ENCODE measurements at places on chromosomes 6 and 20.
A peak's percentile ranks its signal among the peaks of the same experiment; 100 is the strongest.

DNA sequence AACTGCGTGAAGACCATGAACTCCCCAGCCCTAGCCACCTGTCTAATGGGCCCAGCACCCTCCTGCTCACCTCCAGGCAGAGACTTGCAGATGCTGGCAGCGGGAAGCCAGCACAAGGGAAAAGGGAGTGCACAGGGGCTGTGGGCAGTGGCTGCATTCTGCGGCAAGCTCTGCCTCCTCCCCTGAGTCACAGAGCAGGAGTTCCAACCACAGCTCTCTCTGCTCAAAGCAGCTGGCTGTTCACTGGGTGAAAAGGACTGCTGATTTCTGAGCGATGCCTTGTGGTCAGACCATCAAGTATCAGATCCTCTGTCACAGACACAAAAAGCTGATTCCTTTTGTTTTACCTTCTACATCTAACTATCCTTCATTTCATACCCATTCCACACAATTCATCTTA, 10.5 kb downstream of the NKX2-2 start:
- no peak for DNase-seq

DNA sequence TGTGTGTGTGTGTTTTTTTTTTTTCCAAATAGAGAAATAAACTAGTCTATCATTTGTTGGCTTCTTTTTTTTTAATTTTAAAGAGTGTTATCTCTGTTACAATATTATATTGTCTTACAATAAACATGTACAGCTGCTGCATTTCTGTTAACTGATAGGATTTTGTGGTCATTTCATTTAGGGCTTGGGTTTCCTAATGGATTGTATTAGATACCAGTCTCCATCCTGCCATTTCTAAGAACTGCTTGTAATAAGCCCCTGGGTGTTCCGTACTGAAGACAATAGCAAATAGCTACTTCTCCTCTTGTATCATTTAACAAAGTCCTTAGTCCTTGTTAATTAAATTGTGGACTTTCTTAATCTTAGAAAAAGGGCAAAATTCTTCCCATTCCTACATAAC, 45.7 kb downstream of the SOBP start:
- no peak for DNase-seq

- no peak for DNase-seq
These were observed 184.6 kb downstream of the QKI start for GRCh38 chr6:163599136-163599535.

DNA sequence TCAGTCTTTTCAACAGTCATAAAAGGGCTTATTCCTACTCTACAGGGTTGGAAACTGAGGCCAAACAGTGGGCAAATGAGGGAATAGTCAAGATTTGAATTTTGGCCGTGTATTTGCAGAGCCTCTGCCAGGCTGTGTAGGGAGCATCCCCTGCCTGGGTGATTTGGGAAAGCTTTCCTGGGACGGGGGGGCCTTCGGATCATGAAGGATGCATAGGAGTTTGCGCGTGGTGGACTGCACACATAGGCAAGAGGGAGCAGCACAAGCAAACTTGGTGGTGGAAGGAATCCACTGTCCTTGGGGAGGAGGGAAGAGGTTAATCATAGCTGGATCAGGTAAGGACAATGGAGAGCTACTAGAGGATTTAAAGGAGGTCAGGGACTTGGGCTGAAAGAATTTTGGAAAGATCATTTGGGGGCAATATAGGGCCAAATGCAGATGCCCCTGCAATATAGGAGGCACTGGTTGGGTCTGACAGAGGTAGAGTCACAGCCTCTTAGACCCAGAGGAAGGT, 2.5 kb downstream of the PTPRA start:
- DNase-seq, result no peak

DNA sequence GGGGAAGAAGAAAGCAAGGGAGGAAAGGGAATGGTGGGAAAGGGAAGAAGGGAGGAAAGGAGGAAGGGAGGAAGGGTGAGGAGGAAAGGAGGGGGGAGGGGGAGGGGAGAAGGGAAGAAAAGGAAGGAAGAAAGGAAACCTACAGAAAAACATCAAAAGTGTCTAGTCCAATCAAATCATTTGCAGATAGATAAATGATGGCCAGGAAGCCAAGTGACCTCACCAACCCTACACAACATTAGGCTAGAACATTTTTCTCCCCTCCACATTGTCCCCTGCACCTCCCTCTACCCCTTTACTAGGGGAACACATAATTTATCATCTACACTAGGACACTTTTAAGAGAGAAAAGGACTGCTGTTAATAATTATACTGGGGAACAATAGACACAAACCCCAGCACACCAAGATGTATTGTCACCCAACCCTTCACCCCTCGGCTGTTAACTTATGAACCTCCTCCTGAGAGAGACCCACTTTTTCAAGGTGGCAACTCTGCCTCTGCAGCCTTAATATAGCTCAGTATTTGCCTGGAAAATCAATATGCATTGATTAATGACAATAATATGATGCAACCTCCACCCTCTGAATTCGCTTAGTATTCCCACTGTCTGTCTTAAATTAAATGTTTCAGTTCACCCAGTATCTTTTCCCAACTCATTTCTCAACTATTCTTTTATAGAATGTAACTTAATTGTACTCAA, 231.2 kb downstream of the PTPRT start:
- no peak for DNase-seq

- no peak for DNase-seq
These were observed 136.1 kb downstream of the TFAP2A start for GRCh38 chr6:10278746-10279145.

DNA sequence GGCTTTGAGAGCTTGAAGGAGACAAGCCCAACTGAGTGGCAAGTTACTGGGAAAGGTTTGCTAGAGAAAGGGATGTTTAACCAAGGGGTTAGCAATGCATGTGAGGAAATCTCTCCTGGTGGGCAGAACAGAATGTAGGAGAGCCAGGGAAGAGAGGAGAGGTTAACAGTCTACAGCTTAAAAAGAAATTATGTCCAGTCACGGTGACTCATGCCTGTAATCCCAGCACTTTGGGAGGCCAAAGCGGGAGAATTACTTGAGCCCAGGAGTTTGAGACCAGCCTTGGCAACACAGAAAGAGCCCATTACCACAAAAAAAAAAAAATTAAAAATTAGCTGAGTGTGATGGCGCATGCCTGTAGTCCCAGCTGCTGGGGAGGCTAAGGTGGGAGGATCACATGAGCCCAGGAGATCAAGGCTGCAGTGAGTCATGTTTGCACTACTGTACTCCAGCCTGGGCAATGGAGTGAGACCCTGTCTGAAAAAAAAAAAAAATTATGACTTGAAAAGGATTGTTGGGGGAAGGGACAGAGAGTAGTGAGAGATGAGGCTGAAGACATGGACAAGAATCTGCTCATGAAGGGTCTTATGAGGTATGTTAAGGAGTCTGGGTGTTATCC, 264.9 kb downstream of the TBC1D7 start:
- DNase-seq, result no peak

DNA sequence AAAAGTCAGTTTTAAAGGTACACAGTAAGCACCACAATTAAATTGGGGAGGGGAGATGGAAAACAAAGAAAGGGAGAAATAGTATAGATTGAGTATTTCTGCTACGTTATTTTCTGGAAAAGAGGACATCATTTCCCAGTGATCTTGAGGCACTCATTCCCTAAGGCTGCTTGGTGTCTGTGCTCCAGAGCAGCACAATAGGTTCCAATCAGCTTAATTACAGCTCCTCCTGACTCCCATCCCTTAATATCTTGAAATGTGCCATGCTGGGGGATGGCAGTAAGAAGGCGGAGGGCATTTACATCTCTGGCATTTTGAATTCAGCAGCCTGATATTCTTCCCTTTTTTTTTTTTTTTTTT, 39.5 kb upstream of the BEND3 start:
- DNase-seq, result no peak

- peak; percentile 73 for DNase-seq
These were observed 29.0 kb upstream of the TBPL1 start for GRCh38 chr6:133923938-133924593.

DNA sequence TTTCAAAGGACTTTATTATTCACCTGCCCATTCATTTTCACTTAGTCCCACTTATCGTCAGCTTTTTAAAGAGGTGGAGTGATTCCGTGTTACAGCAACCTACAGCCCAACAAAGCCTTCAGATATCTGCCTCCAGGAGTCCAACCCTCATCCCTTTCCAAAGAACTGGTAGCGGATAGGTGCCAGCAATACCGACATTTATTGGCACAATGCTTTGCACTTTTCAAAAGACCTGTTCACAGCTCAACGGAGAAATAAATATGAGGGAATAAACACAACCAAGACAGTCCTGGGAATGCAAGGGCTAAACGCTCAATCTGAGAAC, 819 bp upstream of the MTRF1L start:
- no peak for DNase-seq

DNA sequence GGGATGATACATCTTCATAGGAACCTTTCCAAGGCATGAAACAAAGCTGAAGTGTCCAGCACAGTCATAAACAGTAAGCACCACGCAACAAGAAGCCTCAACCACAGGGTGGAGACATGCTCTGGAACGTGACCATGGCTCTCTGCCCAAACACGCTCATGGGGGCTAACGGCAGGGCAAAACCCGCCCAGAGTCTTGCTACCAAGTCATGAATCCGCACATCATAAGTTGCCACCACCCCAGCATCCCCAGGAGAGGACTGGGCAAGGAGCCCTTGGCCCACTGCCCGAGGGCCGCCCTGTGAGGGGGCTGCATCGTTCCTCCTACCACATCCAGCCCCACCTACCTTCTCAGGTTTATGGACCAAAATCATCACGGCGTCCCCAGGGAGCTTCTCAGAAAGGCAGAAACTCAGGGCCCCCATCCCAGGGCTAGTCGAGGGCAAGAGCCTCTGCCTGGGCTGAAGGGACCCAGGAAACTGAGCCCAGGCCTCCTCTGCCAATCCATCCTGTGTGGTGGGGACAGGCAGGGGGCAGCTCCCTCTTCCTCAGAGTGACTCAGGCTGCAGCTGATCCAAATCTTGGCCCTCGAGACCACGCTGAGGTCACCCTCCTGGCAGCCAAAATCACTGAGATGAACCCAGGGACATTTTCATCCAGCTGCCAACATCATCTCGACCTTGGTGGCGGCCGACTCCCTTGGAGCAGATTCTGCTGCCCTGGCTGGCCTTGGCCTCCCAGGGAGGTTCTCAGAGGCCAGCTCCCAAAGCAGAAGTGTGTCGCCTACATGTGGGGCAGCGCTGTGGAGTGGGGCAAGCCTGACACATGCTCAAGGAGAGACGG, 42.6 kb downstream of the BMP7 start:
- no peak for DNase-seq

DNA sequence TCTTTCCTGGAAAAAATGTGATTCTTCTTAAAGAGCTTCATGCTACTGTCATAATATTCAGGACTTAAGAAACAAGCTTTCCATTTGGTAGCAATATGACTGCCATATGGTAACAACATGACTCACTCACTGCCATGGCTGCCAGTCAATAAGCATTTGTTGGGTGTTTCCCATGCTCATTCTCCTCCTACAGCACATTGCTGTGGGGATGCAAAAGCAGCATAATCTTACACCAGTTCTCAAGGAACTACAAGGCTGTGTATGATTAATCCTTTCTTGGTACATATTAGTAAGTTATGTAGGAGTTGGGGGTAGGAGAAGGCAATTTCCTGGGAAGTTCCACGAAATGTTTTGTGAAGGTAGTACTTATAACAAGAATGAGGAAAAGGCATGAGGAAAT, 76.7 kb downstream of the CEP162 start:
- no peak for DNase-seq

GRCh38 chr6:75775219-75775618, 26.2 kb downstream of the MYO6 start:
- no peak for DNase-seq

DNA sequence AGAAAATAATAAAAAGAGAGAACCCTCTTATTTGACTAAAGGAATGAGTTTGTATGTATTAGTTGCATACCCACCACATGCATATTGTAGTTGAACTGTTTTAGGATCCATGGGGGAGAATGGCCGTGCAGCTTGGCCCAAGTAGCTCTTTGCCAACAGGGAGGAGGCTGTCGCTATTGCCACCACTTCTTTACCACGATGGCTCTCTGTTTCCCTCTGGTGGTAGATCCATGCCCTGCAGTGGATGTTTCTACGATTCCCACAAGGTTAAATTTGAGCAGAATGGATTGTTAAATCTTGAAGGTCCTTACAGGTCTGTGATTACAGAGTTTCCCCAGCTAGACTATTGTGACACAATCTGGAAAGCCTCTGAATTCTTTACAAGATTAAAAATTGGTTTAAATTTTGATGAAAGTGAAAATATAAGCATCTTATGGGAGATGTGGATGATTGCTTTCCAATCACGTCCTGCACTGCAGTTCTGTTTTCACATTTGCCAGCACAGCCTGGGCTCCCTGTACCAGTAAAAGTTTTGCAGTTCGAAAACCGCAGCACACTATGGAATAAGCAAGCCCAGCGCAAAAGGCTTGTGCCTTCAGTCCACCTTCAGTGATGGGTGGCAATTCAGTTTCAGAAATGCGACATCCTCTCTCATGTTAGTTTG, 34.4 kb upstream of the FNDC1 start:
- DNase-seq, result peak; percentile 74

- DNase-seq, result no peak
These were observed 310.3 kb downstream of the CDH26 start for GRCh38 chr20:60268491-60268890.

GRCh38 chr6:133632206-133632605, 256.7 kb upstream of the TCF21 start:
- no peak for DNase-seq

- no peak for DNase-seq
These were observed 8.0 kb upstream of the TNFAIP3 start for GRCh38 chr6:137859025-137859424.

All from Panc1 (cell line).